Stimulated activated CD4-positive, alpha-beta T cell treated with anti-CD3 and anti-CD28 coated beads, Interleukin-2, amount 100 ng/mL, for 4 hours (primary cell): ENCODE measurements at places on chromosomes 6 and 20.

GRCh38 chr6:32697031-32697430, 30.6 kb upstream of the HLA-DQB1 start:
- DNase-seq, result no peak

DNA sequence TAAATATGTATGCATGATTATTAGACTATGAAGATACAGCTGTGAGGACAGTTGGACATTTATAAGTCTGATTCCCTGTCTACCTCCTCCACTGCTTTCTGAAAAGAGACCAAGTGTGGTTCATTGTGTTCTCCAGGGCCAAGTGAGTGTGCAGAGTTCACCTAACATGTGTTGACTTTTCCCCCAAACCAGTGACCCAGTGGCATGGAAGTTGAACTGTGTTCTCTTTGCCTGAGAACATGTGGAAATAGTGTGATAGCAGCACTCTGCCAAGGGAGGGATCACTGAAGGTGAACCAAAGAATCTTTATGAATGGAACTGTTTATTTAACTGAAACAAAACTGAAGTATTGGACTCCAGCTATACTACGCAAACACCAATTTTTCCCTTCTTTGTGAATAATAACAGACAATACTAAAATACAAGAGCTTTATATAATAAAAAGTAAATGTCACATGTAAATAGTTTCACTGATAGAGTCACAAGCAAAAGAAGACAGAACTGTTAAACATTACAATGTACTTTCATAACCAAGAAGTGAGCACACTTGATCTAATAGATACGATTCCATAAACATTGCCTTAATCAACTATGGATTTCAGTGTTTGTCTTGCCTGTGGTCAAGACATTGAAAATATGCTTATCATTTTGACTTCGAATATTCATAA, 200.3 kb upstream of the FUT9 start:
- no peak for DNase-seq

DNA sequence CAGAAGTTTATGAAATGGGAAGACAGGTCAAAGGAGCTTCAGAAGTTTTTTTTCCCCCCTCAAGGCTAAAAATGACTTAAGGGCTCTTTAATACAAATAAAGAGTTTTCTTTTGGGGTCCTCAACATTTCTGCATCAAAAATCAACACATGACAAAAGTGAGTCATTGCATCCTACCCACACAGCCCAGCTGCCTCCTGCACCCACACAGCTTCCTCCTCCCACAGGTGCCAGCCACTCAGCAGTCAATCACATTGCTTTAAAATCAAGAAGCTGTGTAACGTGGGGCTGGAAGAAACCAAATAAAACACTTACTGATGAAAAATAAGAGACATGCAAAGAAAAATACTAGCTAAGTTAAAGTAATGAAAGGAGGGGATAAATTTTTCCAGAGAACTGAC, 68.5 kb downstream of the MAP3K5 start:
- peak; percentile 59 for DNase-seq

GRCh38 chr6:25576919-25577318, 75.1 kb upstream of the SCGN start:
- DNase-seq, result no peak

DNA sequence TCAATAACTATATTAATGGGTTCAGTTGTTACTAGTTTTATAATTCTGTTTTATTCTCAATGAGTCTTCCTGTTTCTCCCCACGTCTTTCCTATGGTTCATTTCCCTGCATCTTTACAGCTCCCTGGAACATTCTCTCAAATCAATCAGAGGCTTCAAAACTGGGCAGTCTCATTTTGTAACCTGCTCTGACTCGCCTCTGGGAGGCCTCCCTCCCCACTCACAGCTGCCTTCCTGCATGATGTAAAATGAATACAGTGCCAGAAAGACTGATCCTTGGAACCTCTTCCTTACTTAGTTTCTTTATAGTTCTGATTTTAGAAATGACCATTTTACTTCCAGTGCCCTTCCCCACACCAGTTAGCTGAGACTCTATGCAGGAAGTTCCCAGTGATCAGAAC, 103.9 kb downstream of the ESR1 start:
- no peak for DNase-seq

DNA sequence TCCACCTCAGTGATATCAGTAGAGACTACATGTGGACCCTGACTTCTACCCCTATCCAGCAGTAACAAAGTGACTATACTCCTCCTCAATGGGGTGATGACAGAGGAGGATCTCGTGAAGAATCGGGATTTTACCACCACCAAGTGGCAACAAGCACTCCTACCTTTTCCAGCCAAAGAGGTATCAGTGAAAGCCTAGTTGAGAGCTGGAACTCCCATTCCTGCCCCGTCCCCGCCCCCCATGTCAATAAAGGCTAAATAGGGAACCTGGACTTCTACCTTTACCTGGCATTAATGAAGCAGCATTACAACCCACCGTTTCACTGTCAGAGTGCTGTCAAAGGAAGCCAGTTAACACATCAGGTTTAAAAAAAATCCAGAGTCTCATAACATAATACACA, 45.3 kb downstream of the RNF24 start:
- DNase-seq, result no peak

DNA sequence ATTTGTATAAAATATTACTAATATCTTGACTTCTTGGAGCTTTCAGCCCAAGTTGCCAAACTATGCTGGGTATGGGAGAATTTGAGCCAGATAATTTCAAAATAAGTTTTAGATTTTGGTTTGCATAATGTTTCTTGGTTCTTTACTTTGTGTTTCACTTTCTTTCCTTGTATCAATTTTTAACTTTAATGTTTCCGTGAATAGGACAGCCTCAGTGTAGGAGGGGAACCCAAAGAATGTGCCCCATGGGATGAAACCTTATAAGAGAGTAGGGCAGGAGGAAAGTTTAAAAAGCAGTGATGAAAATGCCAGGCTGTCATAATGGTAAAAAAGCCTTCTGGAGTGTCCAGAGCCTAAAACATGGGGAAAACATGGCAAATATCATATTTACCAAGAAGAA, 252.4 kb upstream of the IRAK1BP1 start:
- DNase-seq, result no peak

- DNase-seq, result no peak
These were observed 108.5 kb upstream of the KCNK16 start for GRCh38 chr6:39430871-39431523.

GRCh38 chr6:106359959-106360409, 533 bp upstream of the CRYBG1 start:
- DNase-seq, result no peak

DNA sequence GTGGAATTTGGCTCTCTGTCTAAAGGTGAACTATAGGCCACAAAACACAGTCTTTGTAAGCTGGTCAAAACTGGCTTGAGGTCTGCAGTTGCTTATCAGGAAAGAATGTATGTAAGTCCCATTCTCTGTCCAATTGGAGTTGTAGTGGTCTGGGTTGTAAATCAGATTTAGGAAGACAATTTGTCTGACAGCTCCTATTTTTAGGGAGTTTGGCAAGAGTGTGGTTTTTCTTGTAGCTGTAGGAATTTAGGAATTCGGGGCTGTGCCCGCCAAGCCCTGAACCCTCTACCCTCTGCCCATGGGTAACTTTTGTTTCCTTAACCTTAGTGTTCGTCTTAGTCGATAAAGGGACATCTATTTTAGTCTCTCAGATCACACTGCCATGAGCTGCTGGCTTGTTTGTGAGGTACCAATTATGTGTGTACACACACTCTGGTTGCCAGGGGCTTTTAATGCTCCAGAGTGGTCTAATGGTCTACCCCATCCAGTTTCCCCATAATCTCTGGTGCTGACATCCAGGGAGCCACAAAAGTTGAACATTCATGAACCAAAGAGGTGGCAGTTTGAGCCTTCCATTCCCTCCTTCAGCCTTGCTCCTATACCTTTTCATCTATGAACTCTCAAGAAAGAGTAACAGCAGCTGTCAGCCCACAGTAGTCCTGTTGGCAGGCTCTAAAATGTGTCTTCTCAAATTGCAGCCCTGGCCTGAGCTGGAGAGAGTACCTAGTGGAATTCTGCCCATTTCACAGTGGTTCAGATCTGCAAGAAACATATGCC, 93.0 kb downstream of the ANKRD6 start:
- DNase-seq, result no peak

GRCh38 chr6:4345543-4345942, 210.2 kb upstream of the ECI2 start:
- no peak for DNase-seq

- no peak for DNase-seq
These were observed 48.1 kb downstream of the SRC start for GRCh38 chr20:37393863-37394542.

DNA sequence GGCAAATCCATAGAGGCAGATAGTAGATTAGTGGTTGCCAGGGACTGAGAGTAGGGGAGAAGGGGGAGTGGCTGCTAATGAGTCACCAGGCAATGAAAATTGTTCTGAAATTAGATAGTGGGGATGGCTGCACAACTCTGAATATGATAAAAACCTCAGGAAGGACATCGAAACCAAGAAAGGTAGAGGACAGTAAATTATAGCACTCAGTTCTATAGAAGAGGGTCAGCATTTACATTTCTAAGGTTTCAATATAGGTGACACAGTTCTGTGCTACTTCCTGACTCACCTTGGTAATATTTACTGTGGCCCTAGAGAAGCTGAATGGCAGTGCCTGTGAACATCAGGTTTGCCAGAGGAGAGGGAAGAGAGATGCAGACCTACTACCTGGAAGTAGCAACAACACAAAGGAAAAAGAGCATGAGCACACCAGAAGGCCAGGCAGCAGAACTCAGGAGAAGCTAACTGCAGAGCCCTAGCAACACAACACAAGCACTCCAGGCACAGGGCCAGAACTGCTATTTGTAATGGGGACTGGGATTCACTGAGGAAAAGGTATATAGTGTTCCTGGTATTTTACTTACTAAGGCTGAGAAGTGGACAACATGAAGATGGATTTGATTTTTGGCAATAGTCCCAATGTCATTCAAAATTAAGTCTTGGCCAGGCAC, 75.9 kb downstream of the PLCG1 start:
- no peak for DNase-seq

- DNase-seq, result no peak
These were observed 405.7 kb upstream of the CITED2 start for GRCh38 chr6:139779988-139780774.

DNA sequence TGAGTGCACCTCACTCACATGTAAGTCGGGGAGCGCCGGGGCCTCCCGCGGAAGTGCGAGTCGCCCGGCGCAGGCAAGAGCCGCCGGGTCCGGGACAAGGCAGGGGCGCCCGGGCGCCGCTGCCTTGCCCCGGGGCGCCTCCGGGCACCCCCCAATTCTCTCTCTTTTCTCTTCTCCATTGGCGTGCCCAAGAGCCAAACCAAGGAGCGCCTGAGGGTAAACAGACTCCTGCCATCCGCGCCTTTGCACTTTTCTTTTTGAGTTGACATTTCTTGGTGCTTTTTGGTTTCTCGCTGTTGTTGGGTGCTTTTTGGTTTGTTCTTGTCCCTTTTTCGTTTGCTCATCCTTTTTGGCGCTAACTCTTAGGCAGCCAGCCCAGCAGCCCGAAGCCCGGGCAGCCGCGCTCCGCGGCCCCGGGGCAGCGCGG, 36.8 kb downstream of the GNAS start:
- no peak for DNase-seq

- no peak for DNase-seq
These were observed 704.4 kb downstream of the UTRN start for GRCh38 chr6:144989319-144990107.

DNA sequence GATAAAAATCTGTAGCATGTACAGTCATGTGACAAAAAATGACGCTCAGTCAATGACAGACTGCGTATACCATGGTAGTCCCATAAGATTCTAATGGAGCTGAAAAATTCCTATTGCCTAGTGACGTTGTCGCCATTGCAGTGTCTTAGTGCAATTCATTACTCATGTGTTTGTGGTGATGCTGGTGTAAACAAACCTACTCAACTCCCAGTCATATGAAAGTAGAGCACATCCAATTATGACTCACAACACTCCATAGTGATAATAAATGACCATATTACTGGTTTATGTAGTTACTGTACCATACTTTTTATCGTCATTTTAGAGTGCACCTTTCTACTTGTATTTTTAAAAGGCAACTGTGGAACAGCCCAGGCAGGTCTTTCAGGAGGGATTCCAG, 45.0 kb downstream of the TFAP2A start:
- DNase-seq, result no peak

DNA sequence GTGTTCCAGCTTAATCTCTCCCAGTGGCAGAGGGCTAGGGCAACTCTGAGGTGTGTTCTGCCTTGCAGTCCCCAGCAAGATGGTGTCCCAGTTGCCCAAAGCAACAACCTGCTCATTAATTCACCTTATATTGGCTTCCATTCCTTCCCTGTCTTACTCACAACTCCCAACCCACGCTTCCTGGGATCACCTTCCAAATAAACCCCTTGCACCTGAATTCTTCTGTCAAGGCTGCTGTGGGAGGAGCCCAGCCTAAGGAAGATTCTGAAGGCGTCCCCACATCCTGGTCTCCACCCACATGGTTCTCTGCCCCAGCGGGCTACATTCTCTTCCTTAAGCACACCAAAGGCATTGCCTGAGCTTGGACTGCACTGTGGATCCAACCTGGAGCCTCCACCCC, 116.6 kb upstream of the MAFB start:
- no peak for DNase-seq

- DNase-seq, result no peak
These were observed 13.8 kb downstream of the SYTL3 start for GRCh38 chr6:158663625-158664165.

DNA sequence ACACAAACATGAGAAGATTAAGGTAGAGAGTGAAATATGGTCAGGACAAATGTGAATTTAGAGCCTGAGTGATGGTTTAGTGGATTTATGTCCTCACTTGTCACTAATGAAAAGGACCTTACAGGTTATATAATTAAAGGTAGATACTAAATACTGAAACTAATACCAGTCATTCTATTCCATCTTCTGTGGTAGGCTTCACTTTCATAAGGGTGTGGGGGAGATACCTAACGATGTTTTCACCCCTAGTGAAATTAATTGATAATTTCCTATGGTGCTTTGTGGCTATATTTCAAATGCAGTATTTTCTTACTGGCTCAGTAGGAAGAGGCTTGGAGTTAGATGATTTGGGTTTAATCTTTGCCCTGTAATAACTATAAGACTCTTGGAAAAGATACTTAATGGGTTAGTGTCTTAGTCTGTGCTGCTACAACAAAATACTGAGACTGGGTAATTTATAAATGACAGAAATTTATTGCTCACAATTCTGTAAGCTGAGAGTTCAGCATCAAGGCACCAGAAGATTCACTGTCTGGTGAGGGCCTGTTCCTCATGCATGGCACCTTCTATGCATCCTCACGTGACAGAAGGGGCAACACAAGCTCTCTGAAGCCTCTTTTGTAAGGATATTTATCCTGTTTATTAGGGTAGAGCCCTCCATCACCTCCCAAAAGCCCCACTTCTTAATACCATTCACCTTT, 21.3 kb downstream of the RNF217 start:
- no peak for DNase-seq

DNA sequence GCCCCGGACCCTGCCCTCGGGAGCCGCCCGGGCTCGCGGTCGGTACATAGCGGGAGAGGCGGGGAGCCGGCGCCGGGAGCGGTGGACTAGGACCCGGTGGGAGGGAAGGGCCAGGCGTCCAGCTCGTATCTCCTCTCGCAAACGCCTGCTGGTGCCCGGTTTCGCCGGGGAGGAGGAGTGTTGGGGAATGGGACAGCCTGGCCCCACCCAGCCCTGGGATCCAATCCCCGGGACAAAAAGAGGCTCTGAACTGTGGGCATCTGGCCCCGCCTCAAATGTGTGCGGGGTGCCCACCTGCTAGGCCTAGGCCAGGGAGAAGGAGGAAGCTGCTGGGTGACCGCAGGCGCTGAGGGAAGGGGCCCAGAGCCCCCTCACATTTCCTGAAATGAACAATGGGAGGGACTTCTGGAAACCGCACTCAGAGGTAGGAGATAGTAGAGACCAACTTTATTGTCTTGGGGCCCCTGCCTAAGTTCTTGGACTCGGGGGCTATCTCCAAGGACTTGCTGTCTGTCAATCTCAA, at the start of gene KCNK17:
TSS of gene KCNK17 (minus strand) at position 147 of the 523 bp plus-strand sequence. CDS start at position 48, 99 bp downstream.
- DNase-seq, result no peak
